Activated CD4-positive, alpha-beta T cell treated with anti-CD3 and anti-CD28 coated beads, Interleukin-2, amount 50 U/mL, for 16 hours (primary cell): ENCODE measurements at places on chromosomes 6 and 20.
A peak's percentile ranks its signal among the peaks of the same experiment; 100 is the strongest.

DNA sequence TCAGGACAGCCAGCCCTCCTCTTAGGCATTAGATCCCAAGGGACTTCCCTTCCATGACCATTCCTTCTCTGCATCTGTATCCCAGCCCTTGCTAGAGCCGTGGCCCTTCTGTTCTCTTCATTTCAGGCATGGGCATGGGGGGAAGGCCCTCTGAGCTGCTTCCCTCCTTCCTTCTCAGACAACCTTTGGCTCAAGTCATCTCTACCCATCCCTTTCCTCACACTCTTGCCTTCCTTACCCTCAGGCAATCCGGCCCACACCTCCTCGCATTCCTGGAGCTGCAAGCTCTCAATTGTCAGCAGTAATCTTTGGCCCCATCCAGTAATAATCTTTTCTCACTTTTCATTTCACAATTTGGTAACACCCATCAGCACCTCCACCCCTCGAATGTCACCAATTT, 426.9 kb upstream of the JARID2 start:
- no peak for DNase-seq

DNA sequence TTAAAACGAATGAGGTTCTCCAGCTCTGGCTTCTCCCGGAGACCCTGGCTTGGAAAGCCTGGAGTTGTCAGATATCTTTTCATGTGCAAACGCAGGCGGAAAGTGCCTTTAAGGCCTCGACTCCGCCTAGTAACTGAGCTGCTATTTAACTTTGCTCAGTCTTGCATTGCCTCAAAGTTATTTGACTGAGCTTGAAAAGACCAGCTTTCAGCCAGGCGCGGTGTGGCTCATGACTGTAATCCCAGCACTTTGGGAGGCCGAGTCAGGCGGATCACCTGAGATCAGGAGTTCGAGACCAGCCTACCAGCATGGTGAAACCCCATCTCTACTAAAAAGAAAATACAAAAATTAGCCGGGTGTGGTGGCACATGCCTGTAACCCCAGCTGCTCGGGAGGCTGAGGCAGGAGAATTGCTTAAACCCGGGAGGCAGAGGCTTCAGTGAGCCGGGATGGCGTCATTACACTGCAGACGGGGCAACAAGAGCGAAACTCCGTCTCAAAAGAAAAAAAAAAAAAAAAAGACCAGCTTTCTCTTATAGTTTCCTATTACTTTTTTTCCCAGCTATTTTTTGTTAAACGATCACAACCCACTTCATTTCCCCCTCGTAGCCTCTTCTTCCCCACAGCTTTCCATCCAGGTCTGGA, 1.9 kb downstream of the GCNT2 start:
- no peak for DNase-seq

GRCh38 chr6:21295506-21296240, 297.9 kb upstream of the SOX4 start:
- no peak for DNase-seq

- DNase-seq: no peak
Observed at GRCh38 chr6:46628498-46628897, 24.1 kb downstream of the CYP39A1 start.

- no peak for DNase-seq
Observed at GRCh38 chr6:106064142-106064541, 22.0 kb upstream of the PRDM1 start.

DNA sequence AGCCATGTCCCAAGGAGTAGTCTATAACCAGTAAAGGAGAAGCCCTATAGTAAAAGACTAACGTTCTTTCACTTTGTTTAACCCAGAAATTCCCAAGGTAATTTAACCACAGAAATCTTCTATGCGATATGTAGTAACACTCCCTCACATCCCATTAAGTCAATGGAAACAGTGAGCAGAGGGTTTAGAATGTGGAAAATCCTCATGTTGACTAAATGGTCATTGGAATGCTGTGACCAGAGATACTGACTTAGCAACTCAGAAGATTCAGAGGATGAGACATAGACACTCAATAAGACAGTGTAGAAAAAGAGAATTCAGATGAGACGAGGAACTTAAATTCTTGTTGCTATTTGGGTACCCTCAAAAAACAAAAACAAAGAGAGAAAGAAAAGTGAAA, 562.2 kb upstream of the NOX3 start:
- DNase-seq: no peak

DNA sequence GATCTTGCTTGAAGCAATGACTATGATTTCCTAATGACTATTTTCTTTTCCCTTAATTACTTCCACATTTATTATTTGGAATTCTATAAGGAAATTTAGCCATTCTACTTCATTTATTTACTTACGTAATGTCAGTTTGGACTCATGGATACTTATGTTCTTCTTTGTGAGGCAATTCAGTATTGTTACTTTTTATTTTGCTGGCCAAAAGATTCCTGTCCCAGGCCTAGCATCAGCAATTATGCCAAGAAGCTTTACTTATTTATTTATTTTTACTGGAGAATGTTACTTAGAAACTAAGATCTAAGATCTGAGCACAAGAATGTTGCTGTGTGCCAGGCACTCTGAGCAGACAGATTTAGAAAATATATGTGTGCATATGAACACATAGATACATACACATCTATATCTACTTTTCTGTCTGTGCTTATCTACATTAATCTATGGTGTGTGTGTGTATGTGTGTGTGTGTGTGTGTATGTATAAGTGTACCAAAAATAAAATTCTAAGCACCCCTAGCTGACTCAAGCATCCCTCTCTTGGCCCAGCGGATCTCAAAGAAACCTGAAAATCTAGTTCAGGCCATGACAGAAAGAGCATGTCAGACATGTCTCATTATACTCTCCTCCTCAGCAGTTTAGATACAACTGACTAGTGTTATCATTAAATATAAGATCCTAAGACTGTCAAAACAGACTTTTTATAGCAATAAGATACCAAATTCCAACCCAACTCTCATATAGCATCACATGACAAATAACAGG, 640.0 kb upstream of the GJE1 start:
- no peak for DNase-seq

GRCh38 chr6:38021571-38021970, 202.0 kb downstream of the ZFAND3 start:
- DNase-seq: no peak

DNA sequence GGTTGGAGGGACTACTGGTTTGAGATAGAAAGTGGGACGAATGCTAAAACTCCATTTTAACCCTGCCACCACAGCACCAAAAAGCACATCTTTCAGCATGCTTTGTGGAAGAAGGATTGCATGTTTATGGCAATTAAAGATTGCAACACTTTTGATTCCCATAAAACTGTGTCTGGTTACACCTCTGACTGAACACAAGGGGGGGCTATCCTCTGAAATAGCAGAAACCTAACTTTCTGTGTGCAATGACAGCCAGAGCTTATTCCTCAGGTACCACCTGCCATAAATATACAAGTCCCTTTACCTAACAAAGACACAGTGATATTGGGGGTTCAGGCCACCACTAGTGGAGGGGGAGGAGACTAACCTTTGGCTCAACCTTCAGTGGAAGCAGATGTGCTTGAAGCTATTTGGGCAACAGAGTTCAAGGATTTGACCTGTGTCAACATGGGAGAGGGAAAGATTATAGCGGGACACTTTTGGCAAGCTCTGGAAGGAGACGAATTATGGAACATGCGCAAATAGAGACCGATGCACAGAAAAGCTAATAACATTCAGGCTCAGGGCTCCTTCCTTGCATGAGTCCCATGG, 9.6 kb upstream of the PLG start:
- no peak for DNase-seq

DNA sequence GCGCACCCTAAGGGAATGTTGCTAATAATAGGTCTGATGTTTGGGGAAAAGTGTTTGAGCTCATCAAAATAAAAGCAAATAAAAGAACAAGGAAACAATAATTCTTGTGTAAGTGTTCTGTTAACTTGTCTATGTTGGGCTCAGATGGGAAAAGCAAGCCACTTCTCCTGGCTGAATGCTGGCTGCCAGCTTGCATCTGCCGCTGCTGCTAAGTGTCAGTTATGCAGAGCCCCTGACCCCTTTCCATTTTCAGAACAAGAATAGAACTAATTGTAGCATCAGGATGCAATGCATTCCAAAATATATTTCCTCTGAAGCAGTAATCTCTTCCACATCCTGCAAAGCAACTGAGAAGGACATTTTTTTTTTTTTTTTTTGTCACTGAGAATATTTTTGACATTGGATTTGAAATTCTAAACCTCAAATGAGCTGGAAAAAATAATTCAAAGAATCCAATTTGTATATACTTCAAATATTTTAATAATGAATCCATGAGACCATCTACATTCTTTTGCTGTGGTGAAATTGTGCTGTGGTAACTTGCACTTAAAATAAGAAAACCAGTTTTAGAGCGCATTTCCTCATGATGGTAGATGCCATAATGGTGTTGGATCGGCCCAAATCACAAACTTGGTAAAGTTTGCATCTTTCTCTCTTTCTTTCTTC, 43.9 kb upstream of the DEK start:
- DNase-seq: no peak

DNA sequence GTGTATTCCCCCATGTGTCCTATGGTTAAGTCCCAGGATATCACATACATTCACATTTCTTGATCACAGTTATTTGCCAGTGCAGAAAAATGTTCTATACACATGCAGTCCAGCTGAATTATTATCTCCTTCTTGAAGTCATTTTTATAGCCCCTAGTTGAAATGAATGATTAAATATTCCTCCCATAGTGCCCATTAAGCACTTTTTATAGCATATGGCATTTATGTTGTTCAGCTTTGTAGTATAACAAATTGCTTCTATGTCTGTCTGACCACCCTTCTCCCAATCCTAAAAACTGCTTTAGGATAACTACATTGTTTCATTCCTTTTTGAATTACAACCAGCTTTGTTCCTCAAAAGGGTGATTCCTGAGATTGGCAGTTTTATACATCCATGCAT, 123.5 kb downstream of the ADGRB3 start:
- no peak for DNase-seq

DNA sequence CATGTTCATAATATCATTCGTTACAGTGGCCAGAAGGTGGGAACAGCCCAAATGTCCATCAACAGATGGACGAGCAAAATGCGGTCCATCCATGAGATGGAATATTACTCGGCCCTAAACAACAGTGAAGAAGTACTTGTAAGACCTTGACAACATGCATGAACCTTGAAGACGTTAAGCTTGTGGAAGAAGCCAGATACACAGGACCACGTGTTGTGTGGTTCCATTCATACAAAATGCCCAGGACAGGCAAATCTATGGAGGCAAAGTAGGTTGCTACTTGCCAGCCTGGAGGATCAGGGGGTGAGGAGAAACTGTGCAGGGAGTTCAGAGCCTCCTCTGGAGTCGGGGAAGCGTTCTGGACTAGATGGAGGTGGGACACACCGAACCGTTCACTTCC, 207.1 kb downstream of the ERMARD start:
- DNase-seq: no peak

GRCh38 chr6:144160431-144161005, 10.2 kb downstream of the STX11 start:
- DNase-seq: no peak

DNA sequence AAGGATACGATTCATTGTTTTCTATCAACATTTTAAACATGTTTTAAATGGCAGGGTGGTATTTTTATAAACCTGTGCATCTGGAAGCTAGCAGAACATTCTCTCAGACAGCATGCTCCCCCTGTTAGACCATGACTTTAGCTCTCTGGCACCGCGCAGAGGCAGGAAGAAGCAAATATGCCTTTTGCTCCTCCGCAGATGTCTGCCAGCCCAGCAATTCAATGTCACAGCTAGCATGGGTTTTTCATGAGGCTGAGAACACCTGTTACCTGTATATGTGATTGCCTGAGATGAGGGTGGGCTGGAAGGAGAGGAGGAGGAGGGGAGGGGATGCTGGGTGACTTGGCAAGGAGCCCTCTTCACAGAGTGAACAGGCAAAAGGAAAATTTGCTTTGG, 6.7 kb downstream of the MTCH1 start:
- peak; percentile 27 for DNase-seq

- no peak for DNase-seq
Observed at GRCh38 chr6:27651371-27651732, 178.4 kb upstream of the ZNF184 start.

DNA sequence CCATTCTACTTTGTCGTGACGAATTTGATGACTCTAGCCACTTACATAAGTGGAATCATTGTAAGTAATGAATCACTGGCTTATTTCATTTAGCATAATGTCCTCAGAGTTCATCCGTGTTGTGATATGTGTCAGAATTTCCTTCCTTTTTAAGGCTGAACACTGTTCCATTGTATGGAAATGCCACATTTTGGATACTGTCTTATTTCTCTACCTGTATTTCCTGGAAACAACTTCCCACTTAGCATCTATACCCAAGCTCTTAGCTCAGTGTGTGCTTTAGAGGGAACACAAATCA, 28.8 kb upstream of the GGTLC1 start:
- DNase-seq: peak; percentile 14

- DNase-seq: no peak
Observed at GRCh38 chr6:168183613-168183970, 104.6 kb upstream of the FRMD1 start.

GRCh38 chr6:170018936-170019817, 267.8 kb downstream of the ERMARD start:
- no peak for DNase-seq

- DNase-seq: no peak
Observed at GRCh38 chr6:97594844-97595243, 311.8 kb upstream of the MMS22L start.

GRCh38 chr6:112018619-112019416, 35.1 kb upstream of the CCN6 start:
- no peak for DNase-seq

DNA sequence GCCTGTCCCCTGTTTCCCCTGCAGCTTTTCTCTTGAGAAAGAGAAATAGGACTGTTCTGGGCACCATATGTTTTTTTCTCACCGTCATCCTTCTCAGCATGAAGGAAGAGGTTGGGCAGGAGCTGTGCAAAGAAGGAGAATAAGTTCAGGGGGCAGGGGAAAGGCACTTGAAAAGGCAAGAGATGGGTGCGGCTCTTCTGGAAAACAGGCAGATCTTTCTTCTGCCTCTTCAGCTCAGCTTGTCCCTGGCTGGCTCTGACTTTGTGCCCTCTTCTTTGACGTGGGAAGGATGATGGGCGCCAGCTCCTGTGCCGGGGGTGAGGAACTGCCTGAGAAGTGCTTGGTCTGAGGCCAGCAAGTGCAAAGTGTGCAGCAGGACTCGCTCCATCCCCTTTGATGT, 206.5 kb downstream of the DOK5 start:
- no peak for DNase-seq

GRCh38 chr6:98292810-98293209, 541.6 kb upstream of the POU3F2 start:
- no peak for DNase-seq

- no peak for DNase-seq
Observed at GRCh38 chr6:357261-357790, 34.2 kb upstream of the IRF4 start.

GRCh38 chr6:24929242-24929641, 6.5 kb downstream of the RIPOR2 start:
- DNase-seq: peak; percentile 63

- no peak for DNase-seq
Observed at GRCh38 chr6:10553871-10554270, 32.7 kb downstream of the GCNT2 start.

GRCh38 chr6:88141561-88142296, 24.4 kb downstream of the CNR1 start:
- no peak for DNase-seq

GRCh38 chr20:472137-472846, 10.0 kb upstream of the TBC1D20 start:
- no peak for DNase-seq
